ENCODE measurements at places on chromosomes 6 and 20. TPM values are rescaled to one million over a fixed set of nuclear protein-coding genes. Genes with fewer than 3 reads are reported as not detected.
A peak's percentile ranks its signal among the peaks of the same experiment; 100 is the strongest.

EMILIN3 gene
- total RNA-seq, result not detected

GRCh38 chr6:52049252-52050050 lies 38.0 kb downstream of the PKHD1 start:
- peak; percentile 58 for DNase-seq

DNA sequence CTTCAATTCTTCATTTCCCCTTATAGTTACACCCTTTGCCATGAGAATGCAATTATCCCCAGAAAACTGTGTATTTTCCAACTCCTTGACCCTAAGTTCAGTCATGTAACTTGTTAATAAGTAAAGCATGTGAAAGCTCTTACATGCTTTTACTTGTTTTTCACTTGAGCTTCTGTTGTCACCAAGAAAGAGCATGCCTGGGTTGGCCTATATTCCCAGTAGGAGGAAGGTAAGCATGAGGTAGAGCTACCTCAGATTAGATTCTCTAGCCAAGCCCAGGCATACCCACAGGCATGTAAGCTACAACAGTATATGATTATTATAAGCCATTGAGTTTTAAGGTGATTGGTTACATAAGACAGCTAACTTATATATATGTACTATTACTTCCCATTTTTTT lies 101.7 kb upstream of the SMLR1 start:
- DNase-seq, result no peak

DNA sequence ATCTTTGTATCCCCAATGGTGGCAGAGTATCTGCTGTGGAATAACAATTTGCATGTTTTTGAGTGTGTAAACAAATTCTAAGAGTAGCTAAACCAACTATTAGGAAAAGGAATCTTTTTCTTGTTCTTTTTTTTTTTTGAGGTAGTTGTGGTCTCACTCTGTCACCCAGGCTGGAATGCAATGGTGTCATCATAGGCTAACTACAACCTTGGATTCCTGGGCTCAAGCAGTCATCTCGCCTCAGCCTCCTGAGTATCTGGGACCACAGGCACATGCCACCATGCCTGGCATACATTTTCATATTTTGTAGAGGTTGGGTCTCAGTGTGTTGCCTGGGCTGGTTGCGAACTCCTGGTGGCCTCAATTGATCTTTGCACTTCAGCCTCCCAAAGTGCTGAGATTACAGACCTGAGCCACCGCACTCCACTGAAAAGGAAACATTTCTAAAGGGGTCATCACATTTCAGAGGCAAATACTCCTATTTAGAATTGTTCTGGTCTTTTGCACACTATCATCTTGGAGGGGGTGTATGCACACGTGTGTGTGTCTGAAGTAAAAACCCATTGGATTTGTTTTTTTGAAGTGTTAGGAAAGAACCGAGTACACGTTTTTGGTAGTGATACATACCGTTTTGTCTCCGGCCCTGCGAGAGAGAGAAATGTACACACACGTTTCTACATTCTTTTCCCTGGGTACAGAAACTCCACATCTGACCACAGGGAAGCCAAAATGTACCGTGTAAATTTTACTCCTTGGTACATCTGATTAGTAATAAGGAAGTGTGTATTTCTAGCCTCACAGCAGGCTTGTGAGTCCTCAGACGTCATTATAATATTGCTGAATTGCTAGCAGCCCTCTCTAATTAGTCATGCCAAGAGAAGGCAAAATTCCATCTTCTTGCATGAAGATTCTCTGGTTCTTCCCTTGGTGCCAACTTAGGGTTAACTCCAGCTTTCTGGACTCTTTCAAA lies 183.6 kb downstream of the JARID2 start:
- DNase-seq, result peak; percentile 34

- no peak for DNase-seq
These were observed 26.4 kb downstream of the ZFAND3 start for GRCh38 chr6:37845930-37846329.

DNA sequence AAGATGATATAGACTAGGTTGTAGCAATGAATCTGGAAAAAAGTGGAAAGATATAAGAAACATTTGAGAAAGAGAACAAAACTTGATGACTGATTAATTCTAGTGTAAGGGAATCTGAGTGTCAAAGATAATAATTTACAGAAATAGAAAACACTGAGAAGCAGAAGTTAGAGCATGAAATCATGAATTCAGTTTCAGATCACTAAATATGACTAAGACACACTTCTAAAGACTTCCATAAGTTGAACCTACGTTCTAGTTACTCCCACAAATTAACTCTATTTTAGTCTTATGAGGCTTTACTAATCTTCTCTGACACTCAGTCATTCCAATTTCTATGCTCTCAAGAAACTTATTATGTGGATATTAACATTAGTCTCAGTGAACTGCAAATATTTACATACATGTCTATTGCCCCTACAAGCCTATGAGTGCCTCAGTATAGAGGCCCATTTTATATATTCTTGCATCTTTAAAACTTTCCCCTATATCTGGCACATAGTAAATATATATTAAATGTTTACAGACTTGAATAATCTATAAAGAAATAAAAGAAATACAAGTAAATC lies 30.4 kb downstream of the IBTK start:
- no peak for DNase-seq

SSTR4 gene
- not detected for total RNA-seq
